ENCODE measurements at places on chromosomes 4 and X. TPM values are rescaled to one million over a fixed set of nuclear protein-coding genes. Genes with fewer than 3 reads are reported as not detected.

Gene FGF13
- 1.2 TPM for total RNA-seq

Gene NKX6-1
- total RNA-seq: not detected

Gene KLHL34
- not detected for total RNA-seq

Gene GIMD1
- total RNA-seq: not detected

Gene PNMA5
- not detected for total RNA-seq

Gene HSFX1
- 0.53 TPM for total RNA-seq

Gene GABRG1
- total RNA-seq: not detected

Gene SSX4
- total RNA-seq: not detected

Gene SOD3
- total RNA-seq: not detected

Gene IL13RA1
- total RNA-seq: 25.0 TPM

Gene DGKK
- total RNA-seq: not detected

Gene ARHGAP4
- total RNA-seq: 0.79 TPM

Gene MAGEE1
- total RNA-seq: 0.53 TPM

Gene TRAPPC11
- total RNA-seq: 38.8 TPM

Gene SORCS2
- under 0.01 TPM for total RNA-seq

Gene MAMLD1
- under 0.01 TPM for total RNA-seq

Gene MGARP
- total RNA-seq: 0.13 TPM

Gene APLN
- under 0.01 TPM for total RNA-seq

Gene SYN1
- not detected for total RNA-seq

Gene XK
- total RNA-seq: 0.26 TPM

Gene GAGE12J
- not detected for total RNA-seq

Gene HHIP
- total RNA-seq: not detected

Gene SLC34A2
- 1.8 TPM for total RNA-seq

Gene HTR2C
- total RNA-seq: not detected
